ENCODE measurements at places on chromosomes 3 and 15.
A peak's percentile ranks its signal among the peaks of the same experiment; 100 is the strongest.

GRCh38 chr3:184567946-184568559 lies 6.5 kb downstream of the EPHB3 start:
- no peak for DNase-seq

DNA sequence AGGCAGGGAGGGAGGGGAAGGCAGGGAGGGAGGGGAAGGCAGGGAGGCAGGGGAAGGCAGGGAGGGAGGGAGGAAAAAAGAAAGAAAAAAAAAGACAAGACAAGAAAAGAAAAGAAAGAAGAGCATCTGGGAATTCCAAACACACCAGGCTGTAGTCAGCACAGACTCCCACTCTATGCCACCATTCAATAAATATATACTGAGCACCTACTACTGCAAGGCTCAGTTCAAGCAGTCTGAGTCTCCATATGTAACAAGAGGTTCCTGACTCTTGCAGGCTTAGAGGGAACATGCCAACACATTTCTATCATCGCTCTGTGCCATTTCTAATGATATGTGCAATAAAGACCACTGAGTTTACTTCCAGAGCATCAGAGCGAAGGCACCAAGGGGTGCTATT lies 47.7 kb downstream of the ANXA2 start:
- no peak for DNase-seq

DNA sequence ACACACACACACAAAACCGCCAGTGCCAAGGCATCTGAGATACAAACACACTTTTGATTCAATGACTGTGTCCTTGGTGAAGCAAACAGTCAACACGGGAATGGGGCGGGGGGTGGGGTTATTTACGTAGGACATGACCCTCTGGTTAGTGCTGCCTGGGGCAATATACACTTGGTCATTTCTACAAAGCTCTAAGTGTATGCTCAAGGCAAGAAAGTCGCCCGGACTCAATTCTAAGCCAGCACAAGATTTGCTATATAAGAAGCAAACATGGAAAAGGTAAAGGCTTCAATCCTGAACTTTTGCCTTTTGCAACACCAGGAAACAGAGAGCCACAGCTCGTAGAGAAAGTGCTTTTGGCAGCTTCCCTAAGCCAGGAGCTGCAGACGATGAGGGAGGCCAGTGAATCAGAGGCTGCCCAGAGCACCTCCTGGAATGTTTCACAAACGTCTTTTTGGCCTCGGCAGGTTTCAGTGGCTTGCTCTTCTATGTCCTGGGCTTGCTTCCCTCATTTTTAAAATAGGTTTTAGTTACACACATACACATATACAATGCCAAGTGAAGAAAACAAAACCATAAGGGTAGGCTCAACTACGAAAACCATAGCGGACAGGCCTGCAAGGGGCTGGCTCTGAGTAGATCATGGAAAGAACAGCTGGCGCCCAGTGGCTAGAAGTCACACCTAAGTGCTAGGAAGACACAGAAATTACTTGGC lies 73.6 kb downstream of the TM4SF4 start:
- peak; percentile 72 for DNase-seq

- DNase-seq = peak; percentile 0
Measured at GRCh38 chr15:96335411-96336024, 5.0 kb downstream of the NR2F2 start.

DNA sequence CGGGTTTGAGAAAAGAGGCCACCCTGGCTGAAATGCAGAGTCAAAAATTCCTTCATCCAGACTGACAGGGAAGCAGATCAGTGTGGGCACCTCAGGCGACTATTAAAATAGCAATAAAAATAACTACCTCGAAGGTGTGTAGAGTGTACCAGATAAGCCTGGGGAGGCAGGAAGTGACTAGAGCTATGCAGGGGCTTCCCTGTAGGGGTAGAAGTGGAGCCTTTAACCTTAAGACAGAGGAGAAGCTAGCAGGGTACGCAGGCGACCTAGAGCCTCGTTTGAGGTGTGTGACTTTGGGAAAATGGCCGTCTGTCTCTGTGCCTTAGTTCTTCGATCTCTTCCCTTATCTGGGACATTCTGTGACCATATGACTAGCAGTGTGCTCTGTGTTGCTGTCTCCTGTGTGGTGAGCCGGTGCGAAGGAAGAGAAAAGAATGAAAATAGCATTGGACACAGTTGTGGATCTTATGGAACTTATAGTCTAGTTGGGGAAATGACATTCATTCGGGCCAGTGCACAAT lies 17.6 kb downstream of the BHLHE40 start:
- no peak for DNase-seq

- no peak for DNase-seq
Measured at GRCh38 chr3:26962492-26963360, 340.2 kb downstream of the LRRC3B start.

DNA sequence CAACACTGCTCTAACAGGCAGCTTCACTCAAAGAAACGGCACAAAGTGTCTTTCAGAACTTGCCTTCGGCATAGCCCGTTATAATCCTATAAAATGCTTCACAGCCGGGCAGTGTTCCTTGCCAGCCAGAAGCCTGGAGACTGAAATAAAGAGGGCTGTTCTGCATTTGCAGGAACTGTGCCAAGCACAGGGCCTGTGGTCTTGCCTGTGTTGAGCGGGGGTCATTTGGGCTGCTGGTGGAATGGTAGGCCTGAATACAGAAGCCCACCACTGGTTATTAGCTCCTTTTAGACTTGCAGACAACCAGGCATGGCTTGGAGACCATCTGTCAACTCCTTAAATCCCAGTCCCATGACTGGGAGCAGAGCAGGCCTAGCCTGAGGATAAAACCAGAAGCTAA lies 4.7 kb upstream of the ARHGEF3 start:
- no peak for DNase-seq

- DNase-seq = peak; percentile 6
Measured at GRCh38 chr15:99181545-99181971, 67.8 kb downstream of the TTC23 start.

GRCh38 chr3:31384117-31384516 lies 148.6 kb upstream of the STT3B start:
- DNase-seq = peak; percentile 33

DNA sequence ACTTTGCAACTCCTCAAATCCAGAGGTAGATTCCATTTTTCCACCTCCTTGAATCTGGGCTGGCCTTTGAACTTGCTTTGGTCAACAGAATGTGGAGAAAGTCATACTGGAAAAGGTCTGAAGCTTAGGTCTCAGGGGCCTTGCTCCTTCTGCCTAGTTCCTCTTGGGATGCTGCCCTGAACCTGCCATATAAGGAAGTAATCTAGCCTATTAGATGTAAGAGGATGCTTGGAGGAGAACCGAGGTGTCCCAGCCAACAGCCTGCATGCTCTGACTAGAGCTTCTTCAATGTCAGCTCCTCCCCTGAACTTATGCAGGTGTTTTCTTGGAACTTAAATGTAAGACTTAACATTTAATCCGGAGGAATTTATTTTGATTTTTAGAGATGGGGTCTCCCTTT lies 2.0 kb upstream of the TMED3 start:
- DNase-seq = no peak

DNA sequence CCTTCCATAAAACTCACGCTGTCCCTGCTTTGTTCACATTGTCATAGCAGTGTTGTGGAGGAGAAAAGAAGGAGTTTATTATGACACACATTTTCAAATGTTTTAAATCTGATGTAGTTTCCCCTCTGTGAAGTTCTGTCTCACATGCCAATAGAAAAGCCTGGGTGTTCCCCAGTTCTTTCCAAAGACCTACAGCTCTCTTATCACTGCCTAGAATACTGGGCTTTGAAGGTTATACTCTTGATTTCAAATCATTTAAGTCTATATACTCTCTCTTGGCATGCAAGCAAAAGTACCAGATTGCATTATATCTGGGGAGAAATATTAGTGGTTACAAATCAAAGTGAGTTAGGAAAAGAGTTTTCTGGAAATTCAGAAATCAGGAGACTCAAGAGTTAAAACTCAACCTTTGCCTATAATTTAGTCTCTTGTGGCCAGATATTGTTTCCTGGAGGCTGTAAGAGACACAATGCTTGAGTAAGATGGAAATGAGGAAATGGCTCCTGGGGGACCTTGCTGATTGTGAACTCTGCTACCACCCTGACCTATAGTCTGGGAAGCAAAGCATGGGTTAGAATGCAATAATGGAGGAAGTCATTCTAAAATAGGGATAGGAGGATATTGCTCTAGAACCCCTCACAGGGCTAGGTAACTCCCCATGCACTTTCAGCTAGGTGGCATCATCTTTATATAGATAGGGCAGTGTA lies 182.8 kb downstream of the KCNAB1 start:
- DNase-seq = no peak

GRCh38 chr3:167409611-167410010 lies 29.5 kb upstream of the ZBBX start:
- DNase-seq = no peak

DNA sequence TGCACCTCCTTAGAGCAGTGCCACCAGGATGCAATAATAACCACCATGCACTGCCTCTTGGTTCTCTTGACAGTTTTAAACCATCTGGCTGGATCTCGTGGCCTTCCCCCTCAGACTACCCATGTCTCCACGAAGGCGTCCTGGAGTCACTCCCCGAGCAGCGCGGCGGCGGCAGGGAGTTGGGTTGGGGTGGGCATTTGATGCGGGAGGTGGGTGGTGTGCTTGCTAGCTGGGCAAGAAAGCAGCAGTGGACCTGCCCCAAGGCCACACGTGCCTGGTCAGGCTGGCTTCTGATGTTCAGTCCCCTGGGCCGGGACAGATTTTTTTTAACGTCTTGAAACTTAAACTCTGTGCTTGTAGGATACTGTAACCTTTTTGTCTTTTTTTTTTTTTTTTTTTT lies 3.9 kb upstream of the TTLL3 start:
- DNase-seq = no peak

DNA sequence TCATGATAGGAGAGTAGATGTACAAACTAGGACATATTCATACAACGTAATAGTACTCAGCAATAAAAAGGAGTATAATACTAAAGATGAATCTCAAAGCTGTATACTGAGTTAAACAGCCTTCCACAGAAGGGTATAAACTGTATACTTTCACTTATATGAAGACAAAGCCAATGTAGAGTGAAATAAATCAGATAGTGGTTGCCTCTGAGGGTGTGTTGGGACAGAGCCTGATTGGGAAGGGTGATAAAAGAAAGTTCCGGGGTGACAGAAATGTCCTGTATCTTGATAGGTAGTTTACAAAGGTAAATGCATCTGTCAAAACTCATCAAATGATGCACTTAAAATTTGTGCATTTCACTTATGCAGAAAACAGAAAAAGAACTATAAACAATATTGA lies 122.5 kb downstream of the ADAM10 start:
- no peak for DNase-seq

GRCh38 chr3:164737174-164737573 lies 341.1 kb downstream of the SI start:
- DNase-seq = no peak

GRCh38 chr3:187456250-187456649 lies 88.1 kb downstream of the RTP4 start:
- DNase-seq = no peak

GRCh38 chr15:52318729-52319500 lies 23.3 kb upstream of the MYO5C start:
- no peak for DNase-seq

GRCh38 chr3:64187065-64187959 lies 38.0 kb downstream of the PRICKLE2 start:
- DNase-seq = peak; percentile 98

DNA sequence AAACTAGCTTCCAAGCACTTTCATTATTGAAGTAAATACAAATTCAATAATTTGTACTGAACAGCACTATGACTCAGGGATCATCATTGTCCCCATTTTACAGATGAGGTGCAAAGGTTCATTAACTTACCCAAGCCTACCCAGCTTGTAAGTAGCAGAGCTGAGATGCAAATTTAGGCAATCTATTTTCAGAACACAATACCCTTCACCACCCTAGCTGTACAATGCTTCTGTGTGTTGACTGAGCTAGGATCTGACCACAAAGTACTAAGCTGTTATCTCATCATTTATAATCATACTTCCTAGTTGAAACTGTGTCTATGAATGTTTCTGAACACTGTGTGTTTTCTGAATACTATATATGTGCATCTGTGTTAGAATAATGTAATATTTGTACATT lies 3.2 kb upstream of the ILDR1 start:
- DNase-seq = no peak

DNA sequence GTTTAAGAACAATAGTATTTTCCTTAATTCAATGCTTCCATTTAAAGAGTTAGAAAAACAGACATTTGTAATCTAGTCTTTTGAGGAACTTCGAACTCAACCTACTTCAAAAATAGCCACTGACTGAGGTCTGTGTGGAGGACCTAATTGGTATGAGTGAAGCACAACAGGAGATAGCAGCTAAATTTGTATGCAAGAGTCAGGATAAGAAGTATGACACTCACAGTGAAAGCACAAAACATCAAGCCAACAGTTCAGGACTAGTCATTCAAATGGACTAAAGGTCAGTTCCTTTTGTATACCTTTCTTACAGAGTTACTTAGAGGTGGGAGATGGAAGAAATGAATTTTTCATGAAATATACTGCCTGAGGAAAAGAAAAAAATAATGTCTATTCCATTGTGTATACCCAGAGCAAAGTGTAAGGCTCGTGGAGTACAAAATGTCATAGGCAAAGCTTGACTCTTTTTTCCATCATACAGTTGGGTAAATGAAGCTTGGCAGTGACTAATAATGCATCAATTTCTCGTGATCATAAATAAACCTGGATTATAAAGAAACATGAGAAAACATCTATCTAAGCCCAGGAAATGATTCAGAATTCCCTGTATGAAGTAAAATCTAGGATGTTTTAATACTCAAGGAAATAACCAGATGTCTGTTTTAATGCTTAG lies 1005.2 kb upstream of the CADM2 start:
- no peak for DNase-seq

DNA sequence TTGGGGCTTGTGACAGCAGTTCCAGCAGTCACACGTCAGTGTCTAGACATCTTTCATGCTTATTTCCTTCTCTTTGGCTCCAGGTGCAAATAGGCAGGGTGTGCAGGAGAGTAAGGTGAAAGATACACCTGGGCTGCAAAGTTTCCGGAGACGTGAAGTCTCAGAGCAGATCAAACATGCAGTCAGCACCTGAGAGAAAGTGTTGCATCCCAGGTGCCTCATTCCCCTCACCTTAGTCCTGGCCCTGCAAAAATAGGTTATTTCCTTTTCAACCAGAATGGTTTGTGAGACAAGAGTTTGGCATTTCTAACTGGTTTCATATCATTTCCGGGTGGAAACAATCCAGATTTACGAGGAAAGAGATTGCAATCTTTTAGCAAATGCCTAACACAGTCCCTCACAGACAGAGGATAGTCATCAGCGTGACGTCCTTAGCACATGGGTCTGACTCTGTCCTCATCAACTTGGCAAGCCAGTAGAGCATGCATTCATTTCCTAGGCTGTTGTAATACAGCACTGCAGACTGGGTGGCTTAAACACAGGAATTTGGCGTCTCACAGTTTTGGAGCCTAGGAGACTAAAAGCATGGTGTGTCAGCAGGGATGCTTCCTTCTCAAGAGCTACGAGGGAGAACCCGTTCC lies 58.2 kb upstream of the ARRDC4 start:
- DNase-seq = no peak

DNA sequence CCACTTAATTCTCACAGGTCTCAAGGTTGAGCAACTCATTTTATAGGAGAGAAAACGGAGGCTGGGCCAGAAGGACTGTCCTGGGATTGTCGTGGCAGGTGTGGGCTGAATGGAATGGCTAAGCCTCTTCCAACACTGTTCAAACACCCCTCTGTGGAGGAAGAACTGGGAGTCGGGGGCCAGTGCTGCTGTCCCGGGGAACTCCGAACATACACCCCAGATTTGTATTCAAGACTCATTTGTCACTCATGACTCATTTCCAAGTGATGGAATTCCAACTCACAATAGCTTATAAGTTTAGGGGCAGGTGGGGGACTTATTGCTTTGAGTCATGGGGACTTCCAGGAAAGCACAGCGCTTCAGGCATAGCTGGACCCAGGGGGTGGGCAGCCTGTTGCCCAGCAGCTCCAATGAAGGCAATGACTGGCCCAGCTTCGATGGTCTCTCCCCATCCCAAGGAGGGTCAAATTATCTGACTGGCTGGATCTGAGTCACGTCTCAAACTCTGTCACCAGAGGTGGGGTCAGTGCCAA lies 72.5 kb downstream of the TM2D3 start:
- peak; percentile 46 for DNase-seq

Data from brain microvascular endothelial cell (primary cell).